ENCODE measurements at places on chromosomes 6 and 20.
A peak's percentile ranks its signal among the peaks of the same experiment; 100 is the strongest.

DNA sequence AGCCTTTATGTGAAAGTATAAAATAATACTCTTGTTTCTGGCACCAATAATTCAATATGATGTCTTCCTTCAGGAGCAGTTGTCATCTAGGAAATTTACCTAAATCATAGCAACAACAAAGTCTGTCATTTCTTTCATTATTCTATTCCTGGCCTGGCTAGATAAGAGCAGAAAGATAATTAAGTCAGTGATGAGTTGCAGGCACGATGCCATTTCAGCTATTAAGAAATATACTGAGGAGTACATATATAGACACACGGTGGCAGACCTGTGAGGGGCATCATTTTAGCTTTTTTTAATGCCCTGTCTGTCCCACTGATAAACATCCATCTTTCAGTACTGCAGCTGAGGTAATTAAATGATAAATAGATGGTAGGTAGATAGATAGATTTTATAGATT lies 756.1 kb upstream of the EPHA7 start:
- no peak for DNase-seq

GRCh38 chr6:44221291-44221960 lies 2.0 kb upstream of the SLC29A1 start:
- peak; percentile 87 for DNase-seq

DNA sequence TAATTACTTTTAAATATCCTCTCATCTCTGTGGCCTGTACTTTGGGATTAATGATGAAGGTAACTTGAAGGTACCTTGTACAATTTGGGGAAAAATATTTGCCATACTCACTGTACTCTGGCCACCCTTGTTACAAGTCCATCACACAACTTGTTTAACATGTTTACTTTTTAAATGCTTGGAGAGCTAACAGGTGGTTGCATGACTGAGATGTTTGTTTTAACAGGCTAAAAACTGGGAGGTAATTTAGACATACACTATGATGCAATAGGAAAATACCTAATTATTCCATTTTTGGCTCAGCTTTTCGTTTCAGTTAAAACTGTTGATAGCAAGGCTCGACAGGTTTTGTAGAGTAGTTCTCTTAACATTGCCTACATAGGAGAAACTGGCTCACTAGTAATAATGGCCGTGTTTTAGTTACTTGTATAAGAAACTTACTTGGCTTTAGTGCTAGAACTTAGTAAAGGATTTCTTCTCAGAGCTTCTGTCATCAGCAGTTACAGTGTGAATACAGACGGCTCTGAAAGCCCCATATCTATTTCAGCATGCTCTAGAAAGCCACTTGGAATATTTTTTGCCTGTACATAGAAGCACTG lies 489.8 kb upstream of the SOX4 start:
- DNase-seq: no peak

- no peak for DNase-seq
Observed at GRCh38 chr6:41161851-41162552, 914 bp downstream of the TREM2 start.

DNA sequence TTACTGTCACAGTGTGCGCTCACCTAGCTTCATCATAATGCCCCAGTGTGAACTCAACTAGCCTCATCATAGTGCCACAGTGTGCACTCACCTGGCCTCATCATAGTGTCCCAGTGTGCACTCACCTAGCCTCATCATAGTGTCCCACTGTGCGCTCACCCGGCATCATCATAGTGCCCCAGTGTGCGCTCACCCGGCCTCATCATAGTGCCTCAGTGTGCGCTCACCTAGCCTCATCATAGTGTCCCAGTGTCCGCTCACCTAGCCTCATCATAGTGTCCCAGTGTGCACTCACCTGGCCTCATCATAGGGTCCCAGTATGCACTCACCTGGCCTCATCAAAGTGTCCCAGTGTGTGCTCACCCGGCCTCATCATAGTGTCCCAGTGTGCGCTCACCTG lies 10.6 kb downstream of the TMEM242 start:
- no peak for DNase-seq

DNA sequence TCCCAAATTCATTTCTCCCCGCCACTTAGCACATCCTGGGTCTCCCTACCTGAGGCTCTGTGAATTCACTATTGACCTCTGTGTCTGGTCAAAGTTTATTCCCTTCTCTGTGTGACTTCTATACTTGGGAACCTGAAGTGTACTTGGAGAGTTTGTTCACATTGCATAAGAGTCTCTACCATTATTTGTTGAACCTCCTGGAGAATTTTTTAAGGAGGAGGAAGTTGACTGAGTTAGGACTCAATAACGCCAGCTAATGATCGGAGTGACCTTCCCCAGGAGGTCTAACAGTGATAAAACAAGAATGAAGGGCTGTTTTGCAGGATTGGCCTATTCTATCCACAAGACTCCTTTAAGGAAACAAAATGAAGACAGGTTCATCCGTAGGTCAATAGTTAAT lies 23.6 kb downstream of the STMND1 start:
- DNase-seq: no peak

DNA sequence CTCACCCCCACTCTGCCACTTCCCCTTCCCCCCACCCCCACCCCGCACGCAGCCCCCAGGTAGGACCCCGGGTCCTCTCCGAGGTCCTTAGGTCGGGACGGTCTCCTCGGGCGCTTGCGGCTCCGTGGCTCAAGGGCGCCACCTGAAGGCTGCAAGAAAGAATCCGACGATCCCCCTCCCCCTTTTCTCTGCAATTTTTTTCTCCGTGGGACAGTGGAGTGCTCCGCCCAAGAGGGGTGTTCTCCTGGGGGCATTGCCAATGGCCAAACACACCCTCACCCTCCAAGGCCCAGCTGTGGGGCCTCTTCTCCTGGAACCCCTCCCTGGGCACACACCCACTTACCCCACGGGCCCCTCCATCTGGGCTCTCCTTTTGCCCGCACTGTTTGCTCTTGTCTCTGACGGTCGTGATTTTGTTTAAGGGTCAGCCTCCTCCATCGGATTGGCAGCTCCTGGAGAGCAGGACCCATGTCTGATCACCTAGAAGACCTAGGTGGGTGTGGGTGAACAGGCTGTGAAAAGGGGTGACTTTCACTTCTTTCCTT lies 1.1 kb upstream of the TMEM74B start:
- peak; percentile 72 for DNase-seq

- DNase-seq: no peak
Observed at GRCh38 chr20:62809530-62810428, 5.1 kb downstream of the OGFR start.

GRCh38 chr6:163998496-163998895 lies 584.0 kb downstream of the QKI start:
- DNase-seq: no peak

DNA sequence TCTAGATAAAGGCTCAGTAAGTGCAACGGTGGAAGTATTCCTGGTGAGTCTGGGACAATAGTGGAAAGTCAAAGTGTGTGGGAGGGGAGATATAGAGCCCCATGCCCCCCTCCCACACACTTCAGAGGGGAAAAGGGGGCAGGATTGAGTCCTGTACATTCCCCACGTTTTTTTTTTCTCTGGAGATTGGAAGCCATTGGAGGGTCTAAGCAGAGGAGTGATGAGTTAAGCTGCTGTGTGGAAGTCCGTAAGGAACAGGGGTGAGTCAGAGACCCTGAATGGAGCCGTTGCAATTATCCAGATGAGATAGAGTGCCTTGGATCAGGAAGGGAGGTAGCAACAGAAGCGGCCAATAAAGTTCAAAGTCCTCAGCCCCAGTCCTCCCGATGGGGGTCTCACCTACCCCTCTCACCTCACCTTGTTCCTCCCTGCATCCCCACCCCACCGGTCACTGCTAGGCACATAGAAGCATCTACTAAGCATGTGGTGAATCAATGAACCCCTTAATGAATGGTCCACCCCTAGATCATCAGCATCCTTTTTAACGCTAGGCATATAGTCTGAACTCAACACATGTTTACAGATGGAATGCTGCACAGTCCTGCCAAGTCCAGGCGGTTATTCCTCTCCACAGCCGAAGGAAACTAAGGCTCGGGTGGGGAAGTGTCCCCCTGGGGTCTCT lies 662 bp upstream of the SLC9A8 start:
- no peak for DNase-seq

GRCh38 chr20:1171461-1172093 lies 13.2 kb downstream of the TMEM74B start:
- peak; percentile 21 for DNase-seq

GRCh38 chr6:151057061-151057460 lies 182.7 kb upstream of the AKAP12 start:
- DNase-seq: no peak

- no peak for DNase-seq
Observed at GRCh38 chr6:152637296-152638047, at the start of gene SYNE1. TSS of gene SYNE1 (minus strand) at chr6:152637362. CDS start at chr6:152628331, 9,031 bp downstream.

DNA sequence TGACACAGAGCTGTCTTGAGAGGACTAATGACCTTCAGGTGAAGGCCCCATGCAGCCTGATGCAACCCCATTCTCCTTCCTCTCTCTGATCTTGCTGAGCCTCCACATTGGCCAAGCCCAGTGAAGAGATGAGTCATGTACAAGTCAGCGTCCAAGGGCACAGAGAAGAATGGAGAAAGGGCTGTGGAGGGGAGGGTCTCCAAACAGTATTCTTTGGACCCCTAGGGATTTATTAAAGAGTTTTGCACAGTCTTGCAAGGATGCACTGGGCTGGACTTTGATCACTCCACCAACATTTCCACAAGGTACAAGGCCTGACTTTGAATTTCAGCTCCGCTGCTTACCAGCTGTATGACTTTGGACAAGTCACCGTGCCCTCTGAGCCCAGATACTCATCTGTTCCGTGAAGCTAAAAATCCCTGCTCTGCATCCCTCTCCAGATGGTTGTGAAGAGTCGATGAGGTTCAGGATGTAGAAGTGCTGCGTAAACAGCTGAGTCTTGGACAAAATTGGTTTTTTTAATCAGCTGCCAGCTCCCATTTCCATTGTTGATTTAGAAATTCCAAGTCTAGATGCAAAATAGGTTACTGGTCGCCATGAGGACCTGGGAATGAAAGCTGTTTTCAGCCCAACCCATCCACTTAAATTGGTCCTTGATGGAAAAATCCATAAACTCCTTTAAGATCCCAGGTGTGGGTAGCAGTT lies 14.1 kb upstream of the KCNG1 start:
- no peak for DNase-seq

DNA sequence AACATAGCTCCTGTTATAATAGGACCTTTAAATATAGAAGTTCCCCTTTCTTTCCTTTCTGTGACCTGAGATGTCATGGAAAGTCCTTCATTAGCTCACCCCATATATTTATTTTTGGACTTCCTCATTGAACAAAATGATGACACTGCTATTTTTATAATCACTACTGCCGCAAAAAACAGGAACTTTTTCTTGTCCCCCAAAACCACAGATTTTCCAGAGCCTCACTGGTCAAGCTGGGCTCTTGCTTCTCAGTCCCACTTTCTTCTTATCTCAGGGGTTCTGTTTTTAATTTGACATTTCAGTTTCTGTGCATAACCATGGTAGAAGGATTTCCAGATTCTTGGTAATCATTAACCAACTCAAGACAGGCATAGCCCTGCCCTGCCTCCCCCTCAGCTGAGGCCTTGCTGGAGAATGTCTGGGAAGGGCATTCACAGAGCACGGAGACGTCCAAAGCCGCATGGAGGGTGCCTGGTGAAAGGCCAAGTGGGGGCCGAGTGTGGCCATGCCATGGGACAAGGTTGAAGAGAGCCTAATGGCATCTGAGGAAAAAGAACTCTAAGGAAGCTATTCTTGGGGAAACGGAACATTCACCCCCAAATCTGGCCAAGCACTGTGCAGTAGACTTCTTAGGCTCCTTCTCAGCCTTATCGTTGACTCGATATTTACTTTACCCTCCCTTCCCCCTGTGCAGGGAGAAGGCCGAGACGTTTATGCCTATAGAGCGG lies 73.7 kb downstream of the EDN1 start:
- DNase-seq: no peak

GRCh38 chr6:46199387-46199786 lies 28.6 kb upstream of the ENPP5 start:
- DNase-seq: no peak

DNA sequence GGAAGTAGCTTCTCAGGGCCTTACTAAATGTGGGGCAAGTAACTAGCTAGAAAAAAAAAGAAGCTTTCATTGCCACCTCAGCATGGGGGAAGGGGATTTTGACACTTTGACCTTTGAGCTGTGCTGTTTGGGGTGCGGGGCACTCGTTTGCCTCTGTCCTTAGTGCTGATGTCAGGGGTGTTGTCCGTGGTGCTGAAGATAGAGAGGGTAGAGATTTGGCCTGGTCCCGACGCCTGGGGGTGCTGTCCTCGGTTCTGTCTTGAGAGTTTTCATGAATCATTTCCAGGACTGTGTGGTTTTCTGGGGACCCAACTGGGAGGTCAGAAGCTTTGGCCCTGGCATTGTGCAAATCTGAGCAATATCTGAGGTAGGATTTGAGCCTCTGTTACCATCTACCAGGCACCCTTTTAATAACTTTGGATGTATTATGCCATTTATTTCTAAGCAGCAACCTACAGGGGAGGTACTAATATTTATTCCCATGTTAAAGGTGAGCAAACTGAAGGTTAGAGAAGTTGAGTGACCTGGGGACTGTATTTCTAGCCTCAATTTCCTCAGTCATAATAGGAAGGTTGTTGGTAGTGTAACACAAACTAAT lies 78.0 kb downstream of the DLGAP4 start:
- peak; percentile 62 for DNase-seq

DNA sequence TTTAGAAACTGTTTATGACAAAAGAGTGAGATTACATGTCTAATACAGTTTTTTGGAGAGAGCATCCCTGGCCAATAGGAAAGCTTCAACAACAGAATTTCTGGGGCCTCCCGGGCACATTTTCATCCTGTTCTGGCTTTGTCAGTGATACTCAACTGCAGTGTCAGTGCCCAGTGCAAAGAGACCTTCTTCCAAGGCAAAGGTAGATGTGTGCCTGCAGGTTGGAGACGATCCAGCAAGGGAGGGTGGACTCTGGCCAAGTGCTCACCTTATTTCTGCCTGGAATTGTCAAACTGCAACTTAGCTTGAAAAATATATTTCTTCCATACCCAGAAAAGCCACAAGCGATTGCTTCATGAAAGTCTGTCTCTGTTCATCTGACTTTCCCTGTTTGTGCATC lies 211.6 kb upstream of the SNX9 start:
- no peak for DNase-seq

- DNase-seq: peak; percentile 99
Observed at GRCh38 chr6:24774696-24775519, at the start of gene GMNN. TSS of gene GMNN (plus strand) at chr6:24774937. CDS start at chr6:24777247, 2,310 bp downstream.

- no peak for DNase-seq
Observed at GRCh38 chr6:112469306-112469705, 122.2 kb downstream of the RFPL4B start.

DNA sequence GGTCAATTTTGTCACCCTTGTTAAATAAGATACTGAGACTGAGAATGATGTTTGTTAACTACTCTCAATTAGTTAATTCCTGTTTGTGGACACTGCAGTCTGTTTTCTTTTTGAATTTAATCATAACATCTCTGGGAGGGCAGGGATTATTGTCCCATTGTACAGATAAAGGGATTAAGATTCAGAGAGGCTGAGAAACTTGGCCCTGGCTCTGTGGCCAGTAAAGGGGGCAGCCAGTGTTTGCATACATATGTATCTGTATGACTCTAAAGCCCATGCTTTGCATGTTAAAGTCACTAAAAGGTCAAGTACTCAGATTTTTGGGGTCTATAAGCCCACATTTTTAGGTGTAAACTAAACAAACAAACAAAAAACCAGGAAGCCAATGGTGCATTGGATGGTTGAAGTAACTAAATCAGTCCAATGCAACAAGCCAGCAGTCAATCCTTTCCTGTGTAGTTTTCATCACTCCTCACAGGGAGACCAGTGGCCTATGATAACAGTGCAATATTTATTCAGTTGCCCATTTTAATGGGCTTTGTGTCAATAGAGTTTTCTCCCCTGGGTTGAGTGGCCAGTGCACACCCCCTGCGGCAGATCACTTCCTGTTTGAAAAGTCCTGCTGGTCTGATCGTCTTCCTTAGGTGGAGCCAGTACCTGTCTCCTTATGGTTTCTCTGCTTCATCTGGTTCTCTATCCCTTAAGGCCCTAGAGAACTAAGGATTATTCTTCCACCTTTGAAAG lies 106.7 kb downstream of the SLX4IP start:
- DNase-seq: no peak

Data from activated CD8-positive, alpha-beta T cell treated with anti-CD3 and anti-CD28 coated beads for 36 hours (primary cell).